NCI-H1436 treated with DMSO at 0.1 percent for 48 hours (cell line): ENCODE measurements at places on chromosomes 13 and 19.

- DNase-seq: no peak
Observed at GRCh38 chr13:20441879-20442278, 83.8 kb downstream of the CRYL1 start.

DNA sequence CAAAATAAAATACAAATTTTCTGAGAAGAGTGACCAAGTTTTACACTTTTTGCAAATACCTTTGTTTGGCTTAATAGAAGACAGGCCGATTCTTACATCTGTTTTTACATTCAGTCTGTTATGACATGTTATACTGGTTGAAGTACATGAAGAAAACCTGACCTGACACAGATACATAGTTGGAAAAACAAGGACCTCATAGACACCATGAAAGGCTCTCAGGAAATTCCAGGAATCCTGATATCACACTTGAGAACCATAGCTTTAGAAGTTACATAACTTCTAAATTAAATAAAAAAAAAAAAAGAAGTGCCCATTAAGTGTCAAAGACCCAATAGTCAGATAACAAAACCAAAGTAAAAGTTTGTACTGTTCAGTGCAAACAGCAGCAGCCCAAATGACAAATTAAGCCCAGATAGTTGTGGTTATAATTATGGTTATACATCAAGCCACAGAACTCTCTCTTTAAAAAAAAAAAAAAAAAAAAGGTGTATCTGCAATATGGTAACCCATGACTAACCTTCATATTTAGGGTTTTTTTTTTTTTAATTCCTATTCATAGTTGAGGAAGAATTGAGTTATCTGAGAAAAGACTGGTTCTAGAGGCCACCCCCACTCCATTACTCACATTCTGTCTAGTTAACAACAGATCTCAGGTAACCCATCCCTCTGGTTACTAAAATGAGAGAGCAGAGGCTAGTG is 19.8 kb downstream of the RBM26 start:
- DNase-seq: no peak

GRCh38 chr19:17716309-17716929 is 2.9 kb upstream of the MAP1S start:
- DNase-seq: no peak

DNA sequence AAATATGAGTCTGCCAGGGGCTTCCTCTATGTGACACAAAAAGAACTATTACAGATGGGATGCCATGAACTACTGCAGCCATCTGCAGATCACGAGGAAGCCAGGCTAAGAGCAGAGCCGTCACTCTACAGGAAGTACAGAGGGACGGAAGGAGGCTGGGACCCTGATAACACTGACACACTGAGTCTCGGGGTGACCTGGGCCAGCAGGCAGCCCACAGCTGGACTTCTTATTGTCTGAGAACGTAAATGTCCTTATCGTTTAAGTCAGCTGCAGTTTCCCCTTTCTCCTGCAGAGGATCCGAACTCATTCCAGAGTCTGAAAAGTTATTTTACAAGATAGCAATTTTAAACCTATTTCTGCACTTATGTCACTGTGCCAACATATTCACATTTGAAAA is 20.7 kb downstream of the PARP4 start:
- no peak for DNase-seq

DNA sequence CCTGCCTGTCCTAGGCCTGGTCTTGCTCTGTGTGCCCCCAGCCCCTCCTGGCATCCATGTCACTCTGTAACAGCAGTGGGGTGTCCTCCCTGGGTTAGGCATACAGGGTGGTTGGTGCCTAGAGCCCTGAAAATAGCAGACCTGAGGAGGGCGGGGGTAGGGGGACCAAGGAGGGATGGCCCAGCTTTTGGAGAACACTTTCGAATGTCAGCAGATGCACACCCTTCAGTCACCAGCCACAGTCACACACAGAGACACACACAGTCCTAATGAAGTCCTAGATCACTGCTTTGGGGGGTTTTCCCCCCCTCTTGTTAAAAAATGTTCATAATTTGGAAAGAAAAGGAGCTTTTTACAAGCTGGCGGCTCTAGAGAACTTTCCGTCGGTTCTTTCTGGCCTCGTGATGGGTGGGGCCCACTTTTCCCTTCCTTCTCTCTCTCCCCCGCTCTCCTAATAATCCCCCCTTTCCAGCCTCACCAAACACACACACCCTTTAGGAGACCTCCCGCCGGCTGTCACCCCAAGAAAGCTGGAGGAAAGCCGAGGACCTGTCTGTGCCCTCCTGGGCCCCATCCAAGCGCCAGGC is 47.9 kb downstream of the LYL1 start:
- no peak for DNase-seq

GRCh38 chr13:25112695-25113255 is 16.8 kb downstream of the PABPC3 start:
- no peak for DNase-seq

DNA sequence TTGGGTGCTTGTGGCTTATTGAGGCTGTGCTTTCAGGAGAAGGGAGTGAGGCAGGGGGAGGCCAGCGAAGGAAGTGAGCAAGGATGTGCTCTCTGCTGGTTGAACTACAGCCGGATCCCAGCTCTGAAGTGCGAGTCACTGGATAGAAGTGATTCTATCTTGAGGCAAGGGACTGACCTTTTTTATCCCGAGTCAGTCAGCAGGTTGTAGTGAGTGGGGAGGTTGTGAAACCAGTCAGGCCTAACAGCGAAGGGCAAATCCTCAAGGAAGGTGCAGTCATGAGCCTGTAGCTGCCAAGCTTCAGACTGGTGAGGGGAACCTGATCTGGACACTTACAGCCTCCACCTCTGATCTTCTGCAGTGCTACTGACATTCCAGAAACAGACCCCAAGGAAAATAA is 18.6 kb downstream of the SCEL start:
- DNase-seq: no peak

DNA sequence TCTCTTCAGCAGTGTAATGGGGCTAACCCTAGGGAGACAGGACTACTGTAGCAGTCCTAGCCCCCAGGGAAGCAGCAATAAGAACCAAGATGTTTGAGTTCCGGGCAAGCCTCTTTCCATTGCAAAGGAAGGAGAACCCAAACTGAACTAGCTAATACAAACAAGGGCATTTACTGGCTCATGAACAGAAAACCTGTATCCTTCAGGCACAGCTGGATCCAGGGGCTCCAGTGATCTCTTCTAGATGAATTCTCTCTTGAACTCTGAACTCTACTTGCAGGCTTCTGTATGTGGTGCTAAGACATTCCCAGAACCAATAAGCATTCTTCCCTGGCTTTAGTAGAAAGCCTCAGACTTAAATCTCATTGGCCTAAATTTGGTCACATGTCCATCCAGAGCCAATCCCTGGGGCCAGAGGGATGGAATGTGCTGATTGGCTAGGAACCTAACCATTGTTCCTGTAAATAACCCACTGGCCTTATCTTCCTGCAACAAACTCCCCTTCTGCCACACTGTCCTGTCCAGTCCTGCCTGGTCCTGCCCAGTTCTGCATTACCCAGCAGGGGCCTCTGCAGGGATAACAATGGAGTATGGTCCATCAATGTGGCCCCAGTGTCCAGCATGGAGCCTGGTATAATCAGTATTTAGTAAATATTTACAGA is 3.9 kb upstream of the PODNL1 start:
- no peak for DNase-seq

DNA sequence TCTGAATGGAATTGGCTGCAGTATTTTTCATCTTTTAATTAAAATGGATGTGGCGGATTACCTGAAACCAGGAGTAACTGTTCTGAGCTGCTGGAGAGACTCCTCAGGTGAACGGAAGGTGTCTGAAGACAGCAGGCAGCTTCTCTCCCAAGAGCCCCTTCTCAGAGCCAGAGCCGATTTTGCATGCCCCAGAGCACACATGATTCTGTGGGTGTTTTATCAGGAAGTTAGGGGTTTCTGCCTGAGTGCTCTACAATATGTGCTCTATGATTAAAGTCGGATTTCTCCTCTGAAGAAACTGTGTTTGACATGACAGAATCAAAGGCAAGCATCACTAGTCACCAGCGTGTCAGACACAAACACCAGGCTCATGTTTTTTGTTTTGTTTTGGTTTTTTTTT is 60.7 kb upstream of the MCF2L start:
- DNase-seq: no peak

- no peak for DNase-seq
Observed at GRCh38 chr13:98398581-98398980, 178.3 kb downstream of the STK24 start.

- DNase-seq: no peak
Observed at GRCh38 chr13:43397111-43397510, 373.7 kb downstream of the DNAJC15 start.

DNA sequence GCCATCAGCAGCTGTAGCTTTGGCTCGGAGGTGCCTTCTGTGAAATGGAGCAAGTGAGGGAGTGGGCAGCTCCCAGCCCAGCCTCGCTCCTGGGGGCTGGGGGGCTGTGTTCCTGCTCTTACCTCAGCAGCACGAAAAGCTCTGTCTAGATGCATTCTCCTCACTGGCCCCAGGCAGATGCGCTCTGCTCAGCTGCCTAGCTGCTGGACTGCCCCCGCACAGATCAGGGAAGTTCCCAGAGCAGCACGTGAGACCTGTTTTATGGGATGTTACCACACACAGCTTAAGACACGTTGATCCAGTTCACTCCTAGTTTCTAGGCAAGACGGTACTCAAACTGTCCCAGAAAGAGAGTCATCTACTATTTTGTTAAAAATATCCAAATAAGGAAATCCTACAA is 13.6 kb downstream of the LCP1 start:
- DNase-seq: no peak

GRCh38 chr13:45238945-45239795 is 38.3 kb upstream of the KCTD4 start:
- no peak for DNase-seq

- no peak for DNase-seq
Observed at GRCh38 chr19:16896146-16897028, 7.6 kb downstream of the F2RL3 start.
